ENCODE measurements at places on chromosomes 3 and 15.

- no peak overlapping the region for H3K4me3 ChIP-seq
- no peaks in the 10 kb centered on the region for H3K36me3 ChIP-seq
- H3K27me3 ChIP-seq: peaks cover 23% of the 10 kb centered on the region
Measured at GRCh38 chr3:128500556-128500955, 7.6 kb upstream of the GATA2 start.

DNA sequence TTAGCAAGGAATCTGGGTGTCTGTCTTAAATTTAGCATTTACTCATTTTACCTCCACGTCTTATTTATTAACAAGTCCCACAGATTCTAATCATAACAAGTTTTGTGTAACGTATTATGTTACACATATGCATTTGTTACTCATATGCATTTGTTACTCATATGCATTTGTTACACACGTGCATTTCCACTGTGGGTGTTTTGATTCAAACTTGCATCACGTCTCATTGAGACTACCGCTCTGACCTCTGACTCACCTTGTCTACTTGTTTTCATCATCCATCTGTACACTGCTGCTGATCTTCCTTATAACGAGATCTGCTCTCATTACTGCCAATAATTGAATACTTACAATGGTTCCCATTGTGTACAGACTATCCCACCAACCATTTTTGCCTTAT lies 1141.4 kb downstream of the TBL1XR1 start:
- no peaks in the 10 kb centered on the region for H3K36me3 ChIP-seq
- H3K4me3 ChIP-seq: no peak overlapping the region
- DNase-seq: no peak
- no peak overlapping the region for H3K27ac ChIP-seq
- H3K27me3 ChIP-seq: no peaks in the 10 kb centered on the region

GRCh38 chr3:197508051-197508451 lies 47.7 kb downstream of the BDH1 start:
- peaks cover 9% of the 10 kb centered on the region for H3K36me3 ChIP-seq
- peaks cover 6% of the 10 kb centered on the region for H3K4me1 ChIP-seq
- no peak for DNase-seq
- no peak overlapping the region for H3K27ac ChIP-seq

DNA sequence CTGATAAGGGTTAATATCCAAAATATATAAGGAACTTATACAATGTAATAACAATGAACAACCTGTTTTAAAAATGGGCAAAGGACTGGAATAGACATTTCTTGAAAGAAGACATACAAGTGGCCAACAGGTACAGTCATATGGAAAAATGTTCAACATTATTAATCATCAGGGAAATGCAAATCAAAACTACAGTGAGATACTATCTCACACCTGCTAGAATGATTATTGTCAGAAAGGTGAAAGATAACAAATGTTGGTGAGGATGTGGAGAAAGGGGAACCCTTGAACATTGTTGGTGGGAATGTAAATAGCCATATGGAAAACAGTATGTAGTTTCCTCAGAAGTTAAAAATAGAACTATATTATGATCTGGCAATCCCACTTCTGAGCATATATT lies 20.4 kb downstream of the GOLM2 start:
- H3K36me3 ChIP-seq: peaks cover 19% of the 10 kb centered on the region
- H3K27ac ChIP-seq: peak overlapping the region; percentile 92
- no peaks in the 10 kb centered on the region for H3K27me3 ChIP-seq
- no peak for DNase-seq

GRCh38 chr15:43412096-43412495 lies 41.2 kb downstream of the TUBGCP4 start:
- no peak overlapping the region for H3K4me3 ChIP-seq
- DNase-seq: no peak
- H3K27me3 ChIP-seq: no peaks in the 10 kb centered on the region
- no peaks in the 10 kb centered on the region for H3K4me1 ChIP-seq
- no peak overlapping the region for H3K27ac ChIP-seq

DNA sequence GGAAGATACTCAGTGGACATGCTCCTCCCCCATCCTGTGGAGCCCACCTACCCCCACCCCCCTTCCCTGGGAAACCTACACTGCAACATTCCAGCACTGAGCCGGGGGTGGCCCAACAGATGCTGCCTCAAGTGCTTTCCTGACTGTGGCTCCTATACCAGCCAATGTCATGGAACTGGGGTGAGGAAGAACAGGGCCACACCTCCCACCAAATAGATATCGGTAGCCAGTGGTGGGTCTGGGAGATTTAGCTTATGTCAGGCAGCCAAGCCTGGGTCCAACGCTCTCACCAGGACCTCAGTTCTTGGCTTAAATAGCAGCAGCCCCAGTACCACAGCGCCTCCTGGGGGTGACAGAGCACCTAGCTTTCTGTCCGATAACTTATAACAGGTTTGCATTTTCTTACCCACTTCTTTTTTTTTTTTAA lies 30.3 kb downstream of the CDC25A start:
- no peaks in the 10 kb centered on the region for H3K4me1 ChIP-seq
- peak; percentile 72 for DNase-seq
- H3K4me3 ChIP-seq: no peak overlapping the region
- H3K36me3 ChIP-seq: peaks cover 46% of the 10 kb centered on the region

DNA sequence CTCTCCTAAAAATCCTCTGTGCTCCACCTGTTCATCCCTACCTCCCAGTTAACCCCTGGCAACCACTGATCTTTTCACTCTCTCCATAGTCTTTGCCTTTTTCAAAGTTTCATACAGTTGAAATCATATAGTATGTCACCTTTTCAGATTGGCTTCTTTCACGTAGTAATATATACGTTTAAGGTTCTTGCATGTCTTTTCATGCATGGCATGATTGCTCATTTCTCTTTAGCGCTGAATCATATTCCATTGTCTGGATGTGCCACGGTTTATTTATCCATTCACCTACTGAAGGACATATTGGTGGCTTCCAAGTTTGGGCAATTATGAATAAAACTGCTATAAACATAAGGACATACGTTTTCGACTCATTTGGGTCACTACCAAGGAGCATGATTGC lies 28.7 kb downstream of the GLCE start:
- peaks cover 2% of the 10 kb centered on the region for H3K4me1 ChIP-seq
- peaks cover 5% of the 10 kb centered on the region for H3K36me3 ChIP-seq
- H3K27me3 ChIP-seq: no peaks in the 10 kb centered on the region

DNA sequence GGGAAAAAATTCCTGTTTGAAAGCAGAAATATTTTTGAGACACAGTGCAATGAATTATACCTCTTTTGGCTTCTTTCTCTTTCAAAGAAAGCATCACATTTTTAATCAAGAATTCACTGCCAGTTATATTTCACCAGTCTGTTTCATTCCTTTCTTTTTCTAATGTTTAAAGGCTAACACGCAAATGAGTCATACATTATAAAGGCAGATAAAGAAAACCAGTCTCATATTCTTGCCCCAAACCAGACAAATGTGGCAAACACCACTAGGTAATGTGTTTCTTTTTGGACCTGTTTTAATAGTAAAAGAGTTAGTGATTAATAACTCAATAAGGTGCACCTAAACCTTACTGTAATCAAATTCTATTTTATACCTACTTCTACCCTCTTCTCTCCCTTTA lies 83.8 kb downstream of the PLOD2 start:
- H3K27me3 ChIP-seq: no peaks in the 10 kb centered on the region
- no peaks in the 10 kb centered on the region for H3K4me1 ChIP-seq
- H3K27ac ChIP-seq: no peak overlapping the region
- DNase-seq: no peak
- no peak overlapping the region for H3K4me3 ChIP-seq

DNA sequence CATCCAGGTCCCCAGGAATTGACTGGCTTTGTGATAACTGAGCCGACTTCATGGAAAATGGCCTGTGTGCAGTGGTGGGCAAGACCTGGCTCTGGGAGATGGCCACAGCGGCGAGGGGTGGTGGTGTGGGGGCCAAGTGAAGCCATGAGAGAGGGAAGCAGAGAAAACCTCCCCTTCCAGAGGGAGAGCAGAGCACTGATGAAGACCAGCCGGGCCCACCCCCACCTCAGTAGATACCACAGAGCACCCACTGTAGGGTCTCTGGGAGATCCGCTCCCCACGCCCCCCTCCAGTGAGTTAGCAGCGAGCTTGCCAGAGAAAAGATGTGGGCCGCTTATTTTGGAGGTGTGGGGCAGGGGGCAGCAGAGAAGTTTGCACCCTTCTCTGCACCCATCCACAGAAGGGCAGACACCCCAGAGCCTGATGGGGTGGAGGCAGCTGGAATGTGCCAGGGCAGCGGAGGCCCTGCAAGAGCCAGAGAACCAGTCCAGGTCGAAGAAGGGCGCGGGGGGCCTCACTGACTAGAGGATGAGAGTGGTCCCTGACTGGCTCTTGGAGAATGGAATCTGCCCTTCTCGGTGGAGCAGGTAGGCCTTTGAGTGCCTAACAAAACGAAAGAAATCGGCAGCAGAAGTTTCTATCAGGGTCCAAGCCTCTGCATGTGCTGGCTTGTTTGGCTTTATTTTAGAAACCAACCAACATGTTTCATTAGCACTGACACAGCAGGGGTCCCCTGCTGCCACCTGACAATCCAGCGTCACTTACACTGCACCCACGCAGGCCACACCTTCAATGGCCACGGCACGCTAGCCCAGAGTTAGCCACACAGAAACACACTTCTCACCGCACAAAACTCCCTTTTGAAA lies 28.3 kb downstream of the MELTF start:
- no peak for DNase-seq
- H3K4me3 ChIP-seq: peak overlapping the region; percentile 63
- peak overlapping the region; percentile 83 for H3K27ac ChIP-seq
- H3K36me3 ChIP-seq: no peaks in the 10 kb centered on the region
- H3K27me3 ChIP-seq: no peaks in the 10 kb centered on the region
- H3K4me1 ChIP-seq: peaks cover 9% of the 10 kb centered on the region
